ENCODE measurements at places on chromosomes 16 and 17.

DNA sequence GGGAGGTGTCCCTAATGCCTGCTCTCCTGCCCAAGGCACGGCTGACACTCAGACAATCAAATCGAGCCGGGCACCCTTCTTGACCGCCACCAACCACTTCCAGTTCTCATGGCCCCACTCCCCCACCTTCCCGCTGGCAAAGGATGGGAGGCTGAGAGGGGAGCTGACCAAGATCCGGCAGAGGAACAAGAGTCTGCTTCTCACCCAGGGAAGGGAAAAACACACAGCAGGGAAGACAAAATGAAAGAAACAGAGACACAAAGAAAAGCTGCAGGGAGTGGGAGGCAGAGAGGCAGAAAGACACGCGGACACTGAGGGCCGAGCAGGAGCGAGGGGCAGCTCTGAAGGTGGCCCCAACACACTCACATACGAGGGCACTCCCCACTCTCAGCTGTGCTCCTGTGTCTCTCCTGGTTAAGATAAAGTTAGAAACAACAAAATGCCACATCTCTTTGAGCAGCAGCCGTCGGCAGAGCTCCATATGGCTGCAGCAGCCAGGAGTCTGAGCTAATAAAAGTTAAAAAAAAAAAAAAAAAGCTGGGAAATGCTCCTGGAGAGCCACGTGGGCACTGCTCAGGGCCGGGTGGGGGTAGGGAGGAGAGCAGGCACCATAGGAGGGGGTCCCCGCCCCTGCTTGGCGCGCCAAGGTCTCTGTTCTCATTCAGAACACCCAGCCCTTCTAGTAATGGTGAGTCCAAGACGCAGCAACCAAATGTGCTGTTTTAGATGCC lies 7.4 kb downstream of the LRRC75A start:
- H3K4me1 ChIP-seq, result peaks cover 14% of the 10 kb centered on the region
- H3K27me3 ChIP-seq, result peaks cover under 1% of the 10 kb centered on the region
- H3K27ac ChIP-seq, result no peak overlapping the region
- no peak for DNase-seq

DNA sequence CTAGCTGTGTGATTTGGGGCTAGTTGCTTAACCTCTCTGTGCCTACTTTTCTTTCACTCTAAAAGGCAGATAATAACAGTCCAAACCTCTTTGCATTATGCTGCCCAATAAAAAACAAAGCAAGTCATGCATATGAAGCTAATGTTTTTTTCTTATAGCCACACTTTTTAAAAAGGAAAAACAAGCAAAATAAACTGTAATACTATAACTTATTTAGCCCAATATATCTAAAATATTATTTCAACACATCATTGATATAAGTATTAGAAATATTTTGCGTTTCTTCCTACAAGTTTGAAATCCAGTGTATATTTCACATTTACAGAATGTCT lies 22.4 kb downstream of the ANKRD40 start:
- H3K36me3 ChIP-seq, result peaks cover 55% of the 10 kb centered on the region
- no peaks in the 10 kb centered on the region for H3K27me3 ChIP-seq
- no peak for DNase-seq
- peaks cover 43% of the 10 kb centered on the region for H3K4me1 ChIP-seq

DNA sequence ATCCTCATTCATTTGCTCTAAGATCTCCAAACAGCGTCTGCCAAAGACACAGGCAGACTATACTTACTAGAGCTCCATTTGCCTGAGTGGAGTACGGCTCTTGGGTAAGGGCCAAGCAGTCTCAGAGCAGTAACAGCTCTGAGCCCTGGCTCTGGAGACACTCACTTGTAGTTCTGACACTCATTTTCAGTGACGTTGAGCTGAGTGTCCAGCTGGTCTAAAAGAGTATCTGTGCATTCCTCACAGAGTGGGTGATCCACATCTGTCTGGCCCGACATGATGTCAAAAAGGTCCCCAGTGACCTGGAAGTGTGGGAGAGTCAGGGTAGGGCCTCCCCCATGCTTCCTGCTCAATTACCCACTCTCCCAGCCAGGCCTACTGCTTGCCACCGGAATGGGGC lies 5.7 kb downstream of the BECN1 start:
- no peak overlapping the region for H3K4me3 ChIP-seq
- DNase-seq, result no peak
- H3K27ac ChIP-seq, result no peak overlapping the region
- peaks cover 95% of the 10 kb centered on the region for H3K36me3 ChIP-seq

DNA sequence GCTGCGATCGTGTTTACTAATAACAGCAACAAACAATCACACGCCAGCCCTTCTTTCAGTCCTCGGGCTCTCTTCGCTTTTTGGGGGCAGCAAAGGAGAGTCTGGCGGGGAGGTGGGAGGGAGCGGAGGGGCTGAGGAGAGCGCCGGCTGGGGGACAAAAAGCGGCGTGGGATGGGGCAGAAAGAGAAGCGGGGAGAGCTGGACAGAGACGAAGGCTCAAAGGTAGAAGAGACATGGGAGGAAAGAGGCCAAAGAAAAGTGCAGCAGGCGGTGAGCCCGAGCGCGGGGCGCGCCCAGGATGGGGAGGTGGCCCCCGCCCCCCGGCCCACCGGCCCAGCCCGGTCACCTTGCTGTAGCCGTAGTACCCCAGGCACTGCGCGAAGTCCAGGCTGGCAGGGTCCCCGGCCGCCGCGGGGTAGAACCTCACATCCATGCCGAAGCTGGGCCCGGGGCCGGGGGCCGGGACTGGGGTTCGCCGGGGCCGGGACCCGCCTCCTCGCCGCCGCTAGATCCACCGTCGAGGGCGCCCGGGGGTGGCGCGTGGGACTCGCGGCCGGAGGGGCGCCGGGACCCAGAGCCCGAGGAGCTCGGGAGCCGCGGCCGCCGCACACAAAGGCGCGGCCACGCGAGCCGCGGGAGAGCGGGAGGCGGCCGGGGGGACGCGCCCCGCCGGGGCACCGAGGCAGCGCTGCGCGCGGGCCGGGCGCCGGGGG lies 496 bp downstream of the TOX3 start:
- H3K36me3 ChIP-seq, result no peaks in the 10 kb centered on the region
- no peak overlapping the region for H3K27ac ChIP-seq
- H3K27me3 ChIP-seq, result no peaks in the 10 kb centered on the region
- H3K4me1 ChIP-seq, result no peaks in the 10 kb centered on the region
